Stimulated activated CD8-positive, alpha-beta memory T cell treated with anti-CD3 and anti-CD28 coated beads, Interleukin-7, amount 100 ng/mL, for 48 hours (primary cell): ENCODE measurements at places on chromosomes 2 and 18.

DNA sequence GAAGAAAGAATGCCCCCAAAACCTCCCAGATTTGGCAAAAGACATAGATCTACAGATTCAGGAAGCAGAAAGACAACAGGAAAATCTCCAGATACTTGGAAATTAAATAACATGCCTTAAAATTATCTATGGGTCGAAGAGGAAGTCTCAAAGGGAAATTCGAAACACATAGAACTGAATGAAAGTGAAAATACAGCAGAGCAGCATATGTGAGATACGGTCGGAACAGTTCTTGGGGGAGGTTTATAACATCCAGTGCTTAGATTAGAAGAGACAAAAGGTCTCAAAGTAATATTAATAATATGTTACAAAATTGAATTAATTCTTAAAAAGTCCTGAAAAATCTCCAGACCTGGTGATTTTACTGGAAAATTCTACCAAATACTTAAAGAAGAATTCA is 14.3 kb downstream of the KCNG2 start:
- no peak for DNase-seq

- DNase-seq: no peak
Observed at GRCh38 chr2:126913881-126914615, 15.4 kb downstream of the TEX51 start.

GRCh38 chr2:30234180-30234971 is 3.0 kb downstream of the LBH start:
- peak; percentile 73 for DNase-seq

DNA sequence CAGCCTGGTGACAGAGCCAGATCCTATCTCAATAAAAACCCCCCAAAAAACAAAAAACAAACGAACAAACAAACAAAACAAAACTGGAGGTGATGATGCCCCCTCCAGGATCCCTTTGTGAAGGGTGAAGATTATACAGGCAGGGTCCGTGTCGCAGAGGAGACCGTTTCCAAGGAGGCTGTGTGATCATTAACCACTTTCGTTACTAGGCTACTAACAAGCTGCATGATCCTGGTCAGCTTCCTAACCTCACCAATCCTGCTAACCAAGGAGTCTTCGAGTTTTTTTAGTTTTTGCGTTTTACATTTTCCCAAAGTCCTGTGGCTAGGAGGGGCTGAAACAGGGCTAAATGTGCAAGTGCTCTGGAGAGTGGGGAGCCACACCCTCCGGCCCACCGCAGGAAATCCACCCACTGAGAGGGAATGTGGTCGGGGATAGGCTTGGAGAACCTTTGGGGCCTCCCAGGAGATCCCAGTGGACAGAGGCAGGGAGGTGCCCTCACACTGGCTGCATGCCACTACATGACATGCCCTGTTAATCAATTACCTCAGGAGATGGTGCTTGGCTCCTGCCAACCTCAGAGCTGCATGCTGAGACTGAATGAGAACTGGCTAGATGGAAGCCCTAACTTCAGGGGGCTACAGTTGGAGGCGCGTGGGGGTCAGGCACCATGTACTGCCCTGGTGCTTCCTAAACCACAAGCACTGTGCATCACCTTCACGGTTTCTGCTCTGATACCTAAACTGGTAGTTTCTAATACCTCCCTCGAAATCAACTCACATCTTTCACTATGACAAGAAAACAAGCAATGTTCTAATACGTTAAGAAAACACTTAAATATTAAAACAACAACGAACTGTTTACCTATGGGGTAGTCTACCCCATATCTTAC is 67.5 kb upstream of the RGPD5 start:
- no peak for DNase-seq

DNA sequence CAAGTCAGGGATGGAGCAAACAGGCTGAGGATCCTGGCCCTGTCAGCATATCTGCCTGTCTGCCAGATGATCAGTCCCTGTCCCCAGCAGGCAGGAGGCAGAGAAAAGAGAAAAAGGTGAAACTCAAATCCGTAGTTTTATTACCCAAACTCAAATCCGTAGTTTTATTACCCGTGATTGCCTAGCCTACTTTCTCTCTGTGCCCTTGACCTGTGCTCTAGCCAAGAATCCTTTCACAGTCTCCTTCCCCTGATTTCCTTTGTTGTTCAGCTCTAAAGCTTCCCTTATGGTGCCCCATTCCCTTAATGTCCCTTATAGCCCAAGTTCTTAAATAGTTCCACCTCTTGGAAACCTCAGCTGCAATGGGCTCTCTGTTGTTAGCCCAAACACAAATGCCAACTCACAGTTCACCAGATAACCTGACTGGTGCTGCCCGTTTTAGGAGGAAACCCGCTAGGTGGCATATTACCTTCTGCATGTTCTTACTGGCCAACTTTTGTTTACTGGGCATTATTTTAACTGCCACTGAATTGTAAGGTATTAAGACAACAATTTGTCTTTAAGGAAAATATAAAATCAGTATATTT is 125.7 kb upstream of the FZD5 start:
- DNase-seq: no peak

GRCh38 chr2:153953761-153954160 is 82.0 kb downstream of the GALNT13 start:
- DNase-seq: no peak

- no peak for DNase-seq
Observed at GRCh38 chr2:54594048-54594447, 129.4 kb upstream of the EML6 start.

GRCh38 chr2:121613774-121614173 is 35.5 kb downstream of the CLASP1 start:
- no peak for DNase-seq

- no peak for DNase-seq
Observed at GRCh38 chr18:49813069-49813318, 339 bp downstream of the ACAA2 start.

DNA sequence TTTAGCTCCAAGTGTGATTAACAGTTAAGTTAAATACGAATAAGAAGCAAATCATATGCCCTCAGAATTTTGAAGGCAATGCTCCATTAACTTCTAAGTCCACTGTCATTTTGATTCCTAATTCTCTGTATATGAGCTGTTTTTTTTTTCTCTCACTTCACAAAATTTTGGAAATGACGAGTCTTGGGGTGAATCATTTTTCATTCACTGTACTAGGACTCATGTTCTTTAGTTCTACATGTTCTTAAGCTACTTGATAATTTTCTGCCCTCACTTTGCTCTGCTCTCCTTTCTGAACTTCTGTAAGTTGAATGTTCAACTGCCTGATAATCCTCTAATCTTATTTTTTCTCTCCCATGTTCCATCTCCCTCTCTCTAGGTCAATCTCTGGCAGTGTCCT is 141.0 kb downstream of the THADA start:
- no peak for DNase-seq

DNA sequence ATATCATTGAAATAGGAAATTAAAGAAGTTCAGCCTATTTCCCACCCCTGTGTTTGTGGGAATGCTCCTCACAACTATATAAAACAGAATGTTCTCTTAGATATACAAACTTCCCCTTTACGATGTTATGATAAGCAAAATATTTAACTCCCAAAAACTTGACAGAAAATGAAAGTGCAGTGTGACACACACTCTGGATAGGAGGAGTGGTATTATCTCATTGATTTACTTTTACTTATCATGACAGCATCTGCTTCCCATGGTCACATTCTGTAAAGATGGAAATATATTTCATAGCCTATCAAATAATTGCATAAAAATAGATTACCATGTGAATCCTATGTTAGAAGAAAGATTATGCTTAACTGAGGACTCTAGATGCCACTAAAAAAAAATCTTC is 96.6 kb upstream of the STK17B start:
- no peak for DNase-seq

- no peak for DNase-seq
Observed at GRCh38 chr2:72214429-72215143, 66.9 kb upstream of the CYP26B1 start.

GRCh38 chr2:128686497-128686859 is 367.8 kb upstream of the HS6ST1 start:
- no peak for DNase-seq

- no peak for DNase-seq
Observed at GRCh38 chr18:50192995-50193795, 1.8 kb downstream of the MYO5B start.

GRCh38 chr18:45415614-45416013 is 199.7 kb upstream of the SLC14A2 start:
- no peak for DNase-seq

GRCh38 chr2:72572501-72572900 is 253.3 kb downstream of the EXOC6B start:
- no peak for DNase-seq

GRCh38 chr2:138026111-138027020 is 62.1 kb downstream of the HNMT start:
- DNase-seq: no peak

DNA sequence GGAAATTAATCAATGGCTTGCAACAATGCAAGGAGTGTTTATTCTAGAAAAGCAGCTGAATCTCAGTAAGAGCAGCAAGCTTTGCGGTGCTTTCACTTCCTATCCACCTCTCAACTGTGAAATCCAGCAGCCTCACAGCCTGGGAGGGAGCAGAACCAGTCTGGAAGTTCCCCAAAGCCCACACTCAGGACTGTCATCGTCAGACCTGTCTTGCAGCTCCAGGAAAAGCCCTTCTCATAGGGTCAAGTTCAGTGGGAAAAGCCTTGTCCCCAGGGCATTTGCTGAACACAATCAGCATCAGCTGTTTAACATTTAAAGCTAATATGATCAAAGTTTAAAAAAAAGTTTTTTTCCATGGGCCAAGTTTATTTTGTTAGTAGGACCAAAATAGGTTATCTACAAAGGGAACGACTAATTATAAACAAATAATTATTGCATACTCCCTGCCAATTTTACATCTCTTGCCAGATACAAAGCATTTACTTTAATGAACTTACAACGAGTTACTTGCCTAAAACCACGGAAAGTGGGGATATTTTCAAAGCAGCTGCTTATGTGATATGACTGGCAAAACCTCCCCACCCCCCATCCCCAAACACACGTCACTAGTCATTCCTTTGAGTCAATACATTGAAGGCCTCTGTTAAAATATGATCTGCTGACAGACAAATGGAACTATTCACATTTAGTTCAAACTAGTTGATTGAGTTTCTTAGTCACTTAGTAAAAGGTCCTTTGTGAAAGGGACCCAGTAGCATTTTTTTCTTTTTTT is 36.8 kb downstream of the PARD6G start:
- DNase-seq: no peak

DNA sequence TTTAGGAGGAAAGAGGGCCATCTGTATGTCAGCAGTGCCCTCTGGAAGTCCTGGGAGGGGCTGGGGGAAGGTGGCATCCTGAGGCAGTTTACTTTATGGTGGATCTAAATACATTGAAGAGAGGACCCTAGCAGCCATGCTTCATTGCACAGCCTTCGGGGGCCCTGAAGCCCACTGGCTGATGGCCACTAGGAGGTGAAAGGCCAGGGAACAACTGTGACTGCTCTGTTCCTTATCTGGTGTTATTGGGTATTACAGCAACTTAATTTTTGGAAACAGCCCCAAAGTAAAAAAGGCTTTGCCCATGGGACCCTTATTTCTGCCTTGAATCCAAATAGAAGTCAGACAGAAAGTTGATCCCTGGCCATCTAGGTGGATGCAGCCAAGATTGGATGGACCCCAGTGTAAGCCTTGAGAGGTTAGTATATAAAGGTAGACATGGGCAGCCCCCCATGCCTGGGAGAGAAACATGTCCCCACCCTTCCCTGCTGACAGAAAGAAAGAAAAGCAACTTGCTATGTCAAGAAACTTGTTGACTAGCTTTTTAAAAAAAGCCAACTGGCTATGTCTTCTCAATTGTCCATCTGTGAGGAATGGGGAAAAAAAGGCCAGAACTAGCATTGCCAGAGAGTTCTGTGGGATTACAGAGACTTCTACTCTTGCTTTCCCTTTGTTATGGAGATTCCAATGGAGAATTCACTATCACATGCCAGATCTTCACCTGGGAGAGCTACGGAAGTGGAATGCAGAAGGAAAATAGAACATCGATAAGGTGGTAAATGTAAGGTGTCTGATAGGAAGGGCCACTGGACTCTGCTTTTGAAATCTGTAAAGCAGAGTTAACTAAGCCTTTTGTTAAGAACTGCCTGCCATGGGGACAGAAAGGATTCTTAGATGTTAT is 58.6 kb upstream of the OSR1 start:
- no peak for DNase-seq

DNA sequence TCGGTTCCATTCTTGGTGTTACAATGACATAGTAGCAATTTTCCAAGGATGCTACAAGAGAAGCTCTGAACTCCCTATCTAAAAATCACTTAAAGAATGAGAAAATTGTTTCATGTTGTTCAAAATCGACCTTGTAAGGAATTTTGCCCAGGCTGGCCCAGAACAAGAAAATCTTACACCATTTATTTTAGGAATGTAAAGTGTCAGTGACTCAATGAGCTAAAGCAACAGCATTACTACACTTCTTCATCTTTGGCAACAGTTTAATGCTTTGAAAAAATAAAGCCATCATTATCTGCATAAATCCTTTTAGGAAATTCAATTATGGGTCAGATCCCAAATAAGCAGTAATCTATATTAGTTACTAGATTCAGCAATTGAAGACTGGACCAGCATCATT is 38.6 kb downstream of the SLC25A12 start:
- DNase-seq: no peak
